SHP77 treated with DMSO at 0.1 percent for 48 hours (cell line): ENCODE measurements at places on chromosomes 4 and X.

DNA sequence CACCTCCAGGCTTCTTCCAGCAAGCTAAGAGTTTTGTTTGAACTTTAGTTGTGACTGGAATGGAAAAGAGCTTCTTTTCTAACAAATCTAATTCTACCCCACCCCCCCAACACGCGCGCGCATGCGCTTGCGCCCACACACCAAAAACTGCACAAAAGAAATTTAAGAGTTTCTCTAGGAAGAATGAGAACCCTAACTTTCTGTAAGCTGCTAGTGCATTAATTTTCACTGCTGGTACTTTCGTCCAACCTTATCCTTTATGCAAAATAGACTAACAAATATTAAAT is 9.0 kb upstream of the INTU start:
- no peak for DNase-seq

- DNase-seq, result no peak
Observed at GRCh38 chr4:185693548-185694215, 118.3 kb downstream of the SORBS2 start.

- DNase-seq, result no peak
Observed at GRCh38 chrX:1162119-1162916, 50.1 kb downstream of the CRLF2 start.

GRCh38 chr4:37627263-37627662 is 58.9 kb downstream of the RELL1 start:
- DNase-seq, result no peak

GRCh38 chrX:23668335-23668734 is 1.0 kb downstream of the PRDX4 start:
- no peak for DNase-seq

- DNase-seq, result no peak
Observed at GRCh38 chrX:132612821-132613564, 124.2 kb upstream of the MBNL3 start.

DNA sequence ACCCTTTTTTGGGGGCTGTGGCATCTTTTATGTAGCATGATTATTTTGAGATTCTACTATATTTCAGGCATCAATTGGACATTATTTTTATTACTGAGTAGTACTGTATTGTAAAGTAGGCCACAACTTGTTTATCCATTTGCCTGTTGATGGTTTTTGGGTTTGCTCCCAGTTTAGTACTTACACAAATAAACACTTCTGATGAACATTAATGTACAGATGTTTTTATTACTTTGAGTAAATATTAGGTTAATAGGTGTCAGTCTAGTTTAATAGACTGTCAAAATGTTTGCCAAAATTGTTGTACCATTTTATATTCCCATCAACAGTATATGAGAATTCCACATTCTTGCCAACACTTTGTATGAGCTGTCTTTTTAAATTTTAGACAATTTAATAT is 214.9 kb upstream of the MAD2L1 start:
- no peak for DNase-seq

DNA sequence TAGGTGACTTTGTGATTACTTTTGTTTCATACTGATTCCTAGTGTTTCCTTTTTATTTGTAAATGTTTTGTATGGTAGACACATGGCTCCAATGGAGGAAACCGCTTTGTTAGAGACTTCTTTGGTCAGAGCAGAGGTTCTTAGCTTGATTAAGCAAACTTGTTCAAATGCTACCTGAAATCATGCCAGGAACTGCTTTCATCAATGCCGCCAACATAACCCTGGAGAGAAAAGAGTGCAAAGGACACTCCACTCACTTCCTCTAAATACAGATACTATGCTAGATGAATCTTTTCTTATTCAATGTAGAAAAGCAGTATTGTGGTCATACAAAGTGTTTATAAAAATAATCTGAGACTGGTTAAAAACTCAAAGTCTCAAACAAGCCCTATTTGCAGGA is 25.7 kb upstream of the COX7B2 start:
- no peak for DNase-seq
